Bladder microvascular endothelial cell (primary cell): ENCODE measurements at places on chromosomes 16 and 17. TPM values are rescaled to one million over a fixed set of nuclear protein-coding genes. Genes with fewer than 3 reads are reported as not detected.

Gene SERPINF2
- 0.49 TPM in 1 of 2 replicates, not detected in the other for total RNA-seq

Gene FBXW10
- total RNA-seq: 0.06 TPM in 1 of 2 replicates, not detected in the other

Gene CDC42EP4
- 10.7 and 22.0 TPM in 2 replicates for total RNA-seq

Gene HOXB2
- 1.6 and 5.2 TPM in 2 replicates for total RNA-seq

Gene WNT9B
- total RNA-seq: not detected in 2 replicates

Gene NTN1
- total RNA-seq: under 0.01 and 0.44 TPM in 2 replicates

Gene STH
- total RNA-seq: not detected in 2 replicates

Gene TEKT1
- total RNA-seq: not detected in 2 replicates

Gene TRIM72
- total RNA-seq: not detected in 2 replicates

Gene KRTAP9-8
- not detected in 2 replicates for total RNA-seq
